Upper lobe of left lung (tissue), 6 donors: ENCODE measurements at places on chromosomes 7 and 10.
A peak's percentile ranks its signal among the peaks of the same experiment; 100 is the strongest.

GRCh38 chr7:111730476-111731300 lies 168.4 kb upstream of the IMMP2L start:
- no peak for DNase-seq

GRCh38 chr10:91579329-91579985 lies 53.4 kb downstream of the PPP1R3C start:
- no peak for DNase-seq

DNA sequence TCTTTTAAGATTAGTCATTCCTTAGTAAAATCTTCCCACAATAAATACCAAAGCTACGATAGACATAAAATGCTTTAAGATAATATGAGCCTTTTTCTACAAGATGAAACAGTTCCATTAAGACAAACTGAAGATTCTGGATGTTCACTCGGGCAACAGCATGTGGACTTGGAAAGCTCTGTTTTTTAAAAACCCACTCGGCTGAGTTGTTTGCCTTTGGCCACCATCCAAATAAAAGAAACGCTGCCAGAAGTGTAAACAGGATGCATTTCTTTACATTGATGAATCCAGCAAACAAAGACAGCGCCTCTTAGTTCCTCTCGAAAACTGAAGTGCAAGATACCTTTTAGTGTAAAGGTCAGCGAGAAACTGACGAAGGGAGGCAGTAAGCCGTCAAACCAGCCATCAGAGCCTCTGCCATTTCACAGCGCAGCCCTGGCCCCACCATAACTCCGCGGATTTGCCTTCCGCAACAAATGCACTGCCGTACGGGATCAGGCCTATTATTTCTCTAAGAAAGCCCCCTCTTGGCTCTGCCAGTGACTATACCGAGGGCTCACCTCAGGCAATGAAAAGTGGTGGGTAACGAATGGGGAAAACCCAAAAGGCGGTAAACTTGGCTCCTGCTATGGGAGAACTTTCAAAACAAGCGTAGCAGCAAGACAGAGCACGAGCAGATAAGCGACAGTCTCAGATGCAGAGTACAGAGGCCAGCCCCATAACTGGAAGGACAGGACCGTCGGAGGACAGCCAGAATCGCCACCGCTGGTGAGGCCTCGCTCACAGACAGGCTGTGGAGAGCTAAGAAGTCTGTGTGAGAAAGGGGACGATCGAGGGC lies 41.4 kb downstream of the GNA12 start:
- no peak for DNase-seq

- no peak for DNase-seq
Observed at GRCh38 chr7:92698237-92698841, 108.1 kb upstream of the FAM133B start.

DNA sequence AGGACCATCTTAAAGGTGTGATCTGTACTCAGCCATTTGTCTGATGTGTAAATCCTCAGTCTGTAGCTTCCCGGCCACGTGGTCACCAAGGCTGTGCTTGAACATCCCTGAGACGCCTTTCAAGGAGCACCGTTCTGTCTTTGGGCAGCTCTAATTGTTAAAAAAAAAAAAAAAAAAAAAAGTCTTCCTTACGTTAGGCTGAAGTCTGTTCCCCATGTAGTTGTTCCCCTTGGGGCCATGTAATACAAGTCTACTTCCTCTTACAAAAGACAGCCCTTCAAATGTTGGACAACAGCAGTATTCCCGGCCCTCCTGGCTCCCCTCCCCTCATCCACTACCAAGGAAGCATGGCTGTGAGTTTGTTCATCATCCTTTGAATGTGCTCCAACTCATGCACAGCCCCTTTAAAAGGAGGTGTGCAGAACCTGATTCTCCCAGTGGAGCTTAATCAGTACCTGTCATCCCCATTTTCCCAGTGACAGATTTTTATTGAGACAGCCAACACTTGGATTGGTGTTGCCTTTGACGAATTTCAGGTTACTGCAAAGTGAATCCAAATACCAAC lies 392.2 kb upstream of the GALNT17 start:
- no peak for DNase-seq

- no peak for DNase-seq
Observed at GRCh38 chr7:153065051-153065450, 305.5 kb downstream of the ACTR3B start.

DNA sequence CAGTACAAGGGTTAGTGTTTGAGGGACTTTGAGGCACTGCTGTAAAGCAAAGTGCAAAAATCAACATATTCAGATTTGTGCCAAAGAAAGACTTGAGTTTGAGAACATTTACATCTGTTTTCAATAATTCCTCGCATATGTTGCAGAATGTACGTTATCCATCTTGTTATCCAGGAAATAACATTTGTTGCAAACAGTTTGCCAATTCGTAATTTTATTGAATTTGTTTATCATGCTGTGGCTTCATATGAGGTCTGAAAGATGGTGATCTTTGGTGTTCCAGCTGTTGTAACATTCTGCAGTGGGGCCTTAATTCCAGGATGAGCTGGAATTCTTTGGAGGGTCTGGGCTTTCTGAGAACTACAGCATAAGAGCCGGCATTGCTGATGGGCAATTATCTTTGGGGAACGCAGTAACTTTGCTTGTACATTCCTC lies 396.2 kb downstream of the LRMDA start:
- no peak for DNase-seq

- DNase-seq: no peak
Observed at GRCh38 chr10:16909961-16910792, 93.0 kb upstream of the RSU1 start.

- peak; percentile 31 for DNase-seq
Observed at GRCh38 chr10:102352066-102352715, 43.3 kb upstream of the NFKB2 start.

DNA sequence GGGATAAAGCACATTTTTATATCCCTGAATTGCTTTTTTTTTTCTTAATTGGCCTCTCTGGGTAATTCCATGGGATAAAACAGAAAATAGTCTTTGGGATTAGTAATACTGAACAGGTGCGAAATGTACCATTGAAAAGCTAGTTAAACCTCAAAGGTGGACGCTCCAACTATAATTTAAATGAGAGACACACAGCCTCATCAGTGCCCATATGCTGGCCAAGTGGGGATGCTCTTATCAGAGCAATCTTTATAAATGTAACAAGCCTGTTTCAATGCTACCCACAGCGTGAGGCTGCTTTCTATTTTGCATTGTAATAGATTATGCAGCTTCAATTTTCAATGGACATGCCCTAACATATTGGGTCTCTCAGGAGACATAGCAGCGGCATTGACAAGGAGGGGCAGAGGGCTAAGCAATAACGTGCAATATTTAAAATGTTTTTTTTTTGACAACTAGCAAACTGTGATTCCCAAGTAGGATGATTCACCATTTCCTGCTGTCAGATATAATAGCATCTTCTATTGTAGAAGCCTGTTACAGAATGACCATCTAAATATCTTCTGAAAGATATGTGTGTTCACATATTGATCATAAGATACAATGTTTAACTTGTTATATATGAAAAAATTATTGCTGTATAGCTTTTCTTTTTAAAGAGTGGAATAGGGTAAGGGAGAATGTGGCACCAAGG lies 91.3 kb upstream of the BET1 start:
- DNase-seq: no peak

DNA sequence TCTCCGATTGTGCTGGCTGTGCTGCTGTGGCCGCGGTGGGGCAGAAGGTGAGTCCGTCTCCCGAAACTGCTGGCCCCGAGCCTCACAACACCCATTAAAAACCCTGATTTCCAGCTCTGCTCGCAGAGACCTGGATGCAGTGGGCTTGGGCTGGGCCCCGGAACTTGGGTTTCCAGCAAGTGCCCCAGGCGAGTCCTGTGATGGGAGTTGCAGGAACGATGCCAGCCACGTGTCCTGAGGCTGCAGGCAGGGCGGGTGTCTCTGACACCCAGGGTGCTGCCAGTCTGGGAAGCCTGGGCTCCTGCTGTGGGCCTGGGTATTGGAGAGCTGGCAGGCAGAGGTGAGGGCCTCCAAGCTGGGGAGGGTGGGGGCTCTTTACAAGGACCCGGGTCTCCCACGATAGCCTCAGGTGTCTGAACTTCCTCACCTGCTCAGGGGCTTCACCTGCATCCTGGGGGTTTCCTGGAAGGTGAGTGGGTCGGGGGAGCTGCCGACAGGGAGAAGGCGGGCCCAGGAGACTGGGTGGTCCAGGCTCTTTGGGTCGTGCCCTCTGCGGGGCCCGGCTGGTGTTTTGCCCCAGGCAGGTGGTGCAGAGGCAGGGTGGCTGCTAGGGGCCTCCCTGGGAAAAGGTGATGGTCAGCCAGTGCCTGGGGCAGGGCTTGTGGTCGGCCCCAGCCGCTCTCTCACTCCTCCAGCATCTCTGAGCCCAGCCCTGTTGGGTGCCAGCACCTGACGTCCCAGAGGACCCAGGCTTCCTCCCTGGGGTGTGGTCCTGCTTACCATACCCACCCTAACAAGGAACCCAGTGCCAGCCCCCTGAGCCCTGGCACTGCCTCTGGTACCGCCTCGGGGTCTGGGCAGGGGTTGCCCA lies 180.3 kb downstream of the DNAJB6 start:
- DNase-seq: peak; percentile 80

- DNase-seq: no peak
Observed at GRCh38 chr10:27687326-27687725, 58.3 kb downstream of the MKX start.

DNA sequence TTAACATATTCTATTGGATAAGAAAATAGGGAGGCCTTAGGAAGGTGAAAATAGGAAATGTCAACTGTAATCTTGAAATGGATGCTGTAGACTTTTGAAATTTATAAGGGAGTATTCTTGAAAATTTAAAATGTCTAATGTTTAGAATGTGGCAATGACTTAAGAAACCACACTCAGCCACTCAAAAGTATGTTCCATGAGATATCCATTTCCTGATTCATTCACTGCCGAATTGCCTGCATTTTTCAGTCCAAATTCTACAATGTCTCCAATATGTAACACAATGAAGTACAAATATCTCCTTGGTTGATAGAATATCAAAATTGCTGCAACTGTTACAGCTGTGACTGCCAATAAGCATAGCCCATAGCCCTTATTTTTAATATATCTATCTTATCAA lies 25.9 kb downstream of the PRKG1 start:
- no peak for DNase-seq

- DNase-seq: no peak
Observed at GRCh38 chr10:68792115-68792514, 35.2 kb upstream of the STOX1 start.

GRCh38 chr7:14858410-14858809 lies 44.1 kb downstream of the DGKB start:
- DNase-seq: no peak

GRCh38 chr7:129343099-129343700 lies 91.0 kb upstream of the STRIP2 start:
- DNase-seq: no peak

DNA sequence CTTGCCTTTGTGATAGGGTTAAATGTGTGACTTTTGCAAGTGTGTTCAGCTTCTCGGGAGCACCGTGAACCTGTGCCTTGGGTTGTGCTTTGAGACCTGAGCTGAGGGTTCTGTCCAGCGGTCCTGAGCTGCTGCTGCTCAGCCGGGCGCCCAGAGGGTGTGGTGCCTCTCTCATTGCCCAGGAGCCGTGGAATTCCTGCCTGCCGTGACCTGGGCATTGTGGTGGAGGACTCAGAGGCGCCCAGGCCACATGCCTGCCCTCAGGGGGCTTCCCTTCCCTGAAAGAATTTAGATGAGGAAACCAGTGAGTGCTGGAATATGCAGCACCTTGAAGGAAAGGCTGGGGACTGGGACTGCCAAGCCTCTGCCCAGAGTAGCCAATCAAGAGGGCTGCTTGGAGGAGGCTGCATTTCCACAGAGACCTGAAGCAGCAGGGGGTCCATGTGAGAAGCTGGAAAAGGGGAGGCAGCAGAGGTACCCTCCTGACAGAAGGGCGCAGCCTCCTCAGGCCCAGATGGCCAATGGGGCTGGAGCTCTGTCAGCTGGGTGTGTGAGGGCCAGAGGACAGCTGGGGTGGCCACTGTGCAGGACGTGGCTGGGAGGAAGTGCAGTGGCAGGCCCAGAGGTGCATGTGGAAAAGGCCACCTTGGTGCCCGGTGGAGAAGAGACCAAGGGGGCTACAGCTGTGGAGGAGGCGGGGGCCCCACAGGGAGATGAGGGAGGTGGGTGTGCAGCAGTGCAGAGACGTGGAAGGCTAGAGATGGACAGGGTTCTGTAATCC lies 107.3 kb downstream of the NKX6-2 start:
- DNase-seq: peak; percentile 26

GRCh38 chr7:128437426-128438332 lies 18.0 kb upstream of the HILPDA start:
- DNase-seq: no peak

GRCh38 chr10:12803776-12804175 lies 197.7 kb downstream of the CCDC3 start:
- DNase-seq: no peak

DNA sequence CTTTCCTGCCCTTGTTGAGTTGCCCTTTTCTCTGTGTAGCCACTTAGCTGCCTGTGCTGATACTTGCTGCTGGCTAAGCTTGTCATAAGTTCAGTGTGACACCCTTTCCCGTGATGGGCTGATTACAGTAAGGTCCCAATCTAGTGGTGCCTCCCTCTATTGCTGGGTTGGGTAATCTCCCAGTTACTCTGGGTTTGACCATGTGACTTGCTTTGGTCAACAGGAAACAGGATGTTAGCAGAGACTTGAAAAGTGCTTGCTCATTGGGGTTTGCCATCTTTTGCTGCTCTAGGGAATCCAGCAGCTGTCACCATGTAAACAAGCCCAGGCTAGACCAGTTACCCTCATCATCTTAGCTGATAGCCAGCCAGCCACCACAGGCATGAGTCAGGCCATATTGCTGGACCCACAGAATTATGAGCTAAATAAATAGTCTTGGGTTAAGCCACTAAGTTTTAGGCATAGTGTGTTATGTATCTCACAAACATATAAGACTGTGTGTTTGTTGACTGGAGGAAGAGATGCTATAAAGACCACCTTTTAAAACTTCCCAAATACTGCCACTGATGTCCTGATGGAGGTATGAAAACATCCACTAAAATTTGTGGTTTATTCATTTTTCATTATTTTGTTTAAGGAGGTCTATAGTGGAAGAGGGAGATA lies 4.0 kb upstream of the LEP start:
- DNase-seq: no peak

GRCh38 chr10:71623986-71624291 lies 95.6 kb downstream of the C10orf105 start:
- no peak for DNase-seq

- DNase-seq: no peak
Observed at GRCh38 chr7:154503962-154504550, 451.9 kb downstream of the DPP6 start.

DNA sequence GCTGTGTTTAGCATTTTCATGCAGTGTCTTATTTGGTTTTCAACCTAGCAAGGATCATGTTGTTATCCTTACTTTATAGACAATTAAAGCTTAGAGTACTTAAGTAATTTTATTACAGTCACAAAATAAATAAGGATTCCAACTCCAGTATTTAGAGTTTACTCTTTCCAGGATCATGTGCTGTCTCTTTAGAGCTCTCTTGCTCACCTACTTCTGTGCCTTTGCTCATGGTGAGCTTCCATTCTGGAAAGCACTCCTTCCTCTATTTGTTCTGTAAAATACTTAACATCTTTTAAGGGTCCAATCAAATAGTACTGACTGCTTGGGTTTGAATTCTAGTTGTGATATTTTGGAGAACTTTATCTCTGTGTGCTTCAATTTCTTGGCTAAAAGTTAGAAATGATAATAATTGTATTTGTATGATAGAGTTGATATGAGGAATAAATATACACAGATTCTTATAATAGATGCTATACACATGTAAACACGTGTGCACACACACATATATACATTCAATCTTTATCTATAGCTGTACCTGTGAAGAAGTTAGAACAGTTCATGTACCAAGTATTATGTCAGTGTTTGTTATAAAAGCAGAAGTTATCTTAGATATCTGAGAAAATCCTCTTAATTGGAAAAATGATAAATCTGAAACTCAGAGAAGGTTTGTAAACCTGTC lies 18.2 kb upstream of the CALCR start:
- no peak for DNase-seq
